ENCODE measurements at places on chromosomes 3 and 15.

DNA sequence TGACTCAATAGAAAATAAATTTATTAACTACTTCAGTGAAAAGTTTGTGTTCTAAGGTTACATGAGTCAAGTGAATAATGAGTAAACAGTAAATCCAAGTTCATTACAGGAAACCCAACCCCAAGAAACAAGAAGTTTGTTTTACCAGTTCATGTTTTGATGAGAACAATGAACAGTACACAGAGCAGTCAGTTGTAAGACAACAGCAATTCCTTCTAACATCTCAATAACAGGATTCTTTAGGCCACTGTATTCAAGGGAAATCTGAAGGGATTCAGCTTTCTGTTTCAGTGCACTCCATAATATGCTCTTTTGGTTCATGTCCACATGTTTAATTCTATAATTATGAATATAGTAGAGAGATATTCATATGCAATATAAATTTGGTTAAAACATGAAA, 18.4 kb downstream of the ATR start:
- peaks cover 72% of the 10 kb centered on the region for H3K36me3 ChIP-seq
- no peaks in the 10 kb centered on the region for H3K27me3 ChIP-seq
- no peak overlapping the region for H3K27ac ChIP-seq
- no peaks in the 10 kb centered on the region for H3K4me1 ChIP-seq
- H3K4me3 ChIP-seq = no peak overlapping the region

DNA sequence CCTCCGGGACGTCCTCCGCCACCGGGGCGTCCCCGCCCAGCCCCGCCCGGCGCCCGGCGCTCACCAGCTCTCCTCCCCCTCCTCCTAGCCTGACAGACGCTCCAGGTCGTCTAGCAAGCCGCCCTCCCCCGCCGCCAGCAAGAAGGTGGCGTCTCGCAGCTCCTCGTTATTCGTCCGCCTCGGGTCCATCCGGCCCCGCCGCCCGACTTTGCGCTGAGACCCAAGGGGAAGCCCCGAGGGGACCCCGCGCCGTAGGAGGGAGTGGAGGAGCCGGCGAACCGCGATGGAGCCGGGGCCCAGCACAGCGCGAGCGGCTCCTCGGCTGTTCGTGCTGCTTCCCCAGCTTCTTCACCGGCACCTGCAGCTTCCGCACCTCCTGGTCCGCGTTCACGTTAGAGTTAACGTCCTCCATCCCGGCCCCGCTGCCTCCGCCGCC, 26.3 kb upstream of the MTHFS start:
- peaks cover 13% of the 10 kb centered on the region for H3K4me1 ChIP-seq
- peak overlapping the region; percentile 93 for H3K4me3 ChIP-seq
- peak; percentile 77 for DNase-seq

- no peaks in the 10 kb centered on the region for H3K36me3 ChIP-seq
- no peak overlapping the region for H3K4me3 ChIP-seq
- H3K27ac ChIP-seq = no peak overlapping the region
Observed at GRCh38 chr15:50210462-50211157, 28.6 kb downstream of the SLC27A2 start.

GRCh38 chr15:72358650-72359171, 17.1 kb downstream of the HEXA start:
- peaks cover 27% of the 10 kb centered on the region for H3K36me3 ChIP-seq
- H3K4me1 ChIP-seq = peaks cover 33% of the 10 kb centered on the region
- H3K4me3 ChIP-seq = no peak overlapping the region

DNA sequence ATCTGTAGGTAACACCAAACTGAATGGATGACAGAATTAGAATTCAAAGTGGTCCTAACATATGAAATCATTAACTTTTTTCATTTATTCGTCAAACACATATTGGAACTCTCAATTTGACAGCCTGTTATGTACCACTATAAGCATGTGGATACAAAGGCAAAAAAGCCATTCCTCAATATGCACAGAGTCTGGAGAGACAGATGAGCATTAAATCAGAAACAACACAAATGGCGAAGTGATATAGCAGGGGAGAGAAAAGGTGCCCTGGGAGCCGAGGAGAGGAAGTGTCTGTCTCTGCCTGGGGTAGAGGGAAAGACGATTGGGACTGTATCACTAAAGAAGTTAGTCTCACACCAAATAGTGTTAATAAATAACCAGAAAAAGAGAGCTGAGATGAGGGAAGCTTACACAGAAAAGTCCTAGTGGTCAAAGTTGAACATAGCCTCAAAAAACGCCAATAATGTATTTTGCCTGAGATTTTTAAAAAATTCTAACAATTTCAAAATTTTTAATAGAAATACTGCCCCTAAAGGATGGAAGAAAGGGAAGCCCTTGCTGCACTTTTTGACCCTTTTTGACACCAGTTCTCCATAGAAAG, 417.5 kb downstream of the TUSC7 start:
- H3K4me1 ChIP-seq = no peaks in the 10 kb centered on the region
- H3K27me3 ChIP-seq = no peaks in the 10 kb centered on the region
- no peak for DNase-seq
- H3K4me3 ChIP-seq = no peak overlapping the region
- no peaks in the 10 kb centered on the region for H3K36me3 ChIP-seq

- H3K27me3 ChIP-seq = no peaks in the 10 kb centered on the region
- peaks cover 2% of the 10 kb centered on the region for H3K4me1 ChIP-seq
- H3K27ac ChIP-seq = no peak overlapping the region
Observed at GRCh38 chr3:157467200-157467599, 30.6 kb downstream of the PTX3 start.

DNA sequence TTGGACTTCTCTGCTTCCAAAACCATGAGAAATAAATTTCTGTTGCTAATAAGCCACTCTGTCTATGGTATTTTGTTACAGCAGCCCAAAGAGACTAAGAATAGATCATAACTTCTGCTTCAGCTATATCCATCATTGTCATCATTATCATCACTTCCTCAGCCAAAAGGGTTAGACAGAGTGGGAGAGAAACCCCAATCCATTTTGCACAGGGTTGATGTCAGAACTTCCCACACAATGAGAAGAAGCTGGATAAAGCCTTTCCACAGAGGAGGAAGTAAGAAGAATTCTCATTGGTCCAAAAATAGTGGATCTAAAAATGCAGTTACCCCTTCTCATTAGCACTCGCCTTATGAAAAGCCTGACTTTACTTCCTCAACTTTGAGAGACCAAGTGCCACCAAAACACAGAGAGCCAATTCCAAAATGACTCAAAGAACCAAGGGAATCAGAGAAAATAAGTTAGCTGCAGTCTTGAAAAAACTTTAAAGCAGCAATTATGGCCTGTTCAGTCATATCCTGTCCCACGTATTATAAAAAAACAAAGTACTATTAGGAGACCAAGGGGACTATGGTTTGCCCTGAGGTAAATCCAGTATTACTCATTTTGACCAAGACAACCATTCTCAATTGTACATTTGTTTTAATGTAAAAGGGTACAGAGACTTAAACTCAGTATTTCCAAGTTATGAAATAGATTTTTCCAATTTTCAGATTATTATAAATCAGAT, 80.2 kb downstream of the WNT5A start:
- no peak overlapping the region for H3K4me3 ChIP-seq
- H3K27ac ChIP-seq = no peak overlapping the region
- H3K27me3 ChIP-seq = peaks cover 2% of the 10 kb centered on the region
- no peaks in the 10 kb centered on the region for H3K36me3 ChIP-seq

DNA sequence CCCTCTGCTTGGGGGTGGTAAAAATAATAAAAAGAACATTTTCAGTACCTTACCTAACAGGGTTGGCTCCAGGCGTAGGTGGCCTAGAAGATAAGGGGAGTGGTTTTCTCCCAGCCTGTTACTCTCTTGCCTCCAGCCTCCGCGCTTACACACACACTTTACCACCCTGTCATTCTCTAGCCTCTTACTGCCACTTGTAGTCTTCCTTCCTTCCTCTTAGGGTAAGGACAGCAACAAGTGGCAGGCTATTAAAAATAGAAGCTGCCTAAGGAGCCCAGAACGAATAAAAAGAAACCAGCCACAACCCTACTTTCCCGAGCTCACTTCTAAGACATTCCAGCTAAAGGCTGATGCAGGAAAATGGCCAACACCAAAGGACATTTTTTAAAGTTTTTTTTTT, 9.6 kb upstream of the LIPH start:
- DNase-seq = no peak
- H3K27me3 ChIP-seq = peaks cover 9% of the 10 kb centered on the region
- H3K27ac ChIP-seq = peak overlapping the region; percentile 48

GRCh38 chr3:155423526-155424322, 130.2 kb upstream of the STRIT1 start:
- no peaks in the 10 kb centered on the region for H3K27me3 ChIP-seq
- no peak for DNase-seq
- no peak overlapping the region for H3K4me3 ChIP-seq
- no peaks in the 10 kb centered on the region for H3K4me1 ChIP-seq

DNA sequence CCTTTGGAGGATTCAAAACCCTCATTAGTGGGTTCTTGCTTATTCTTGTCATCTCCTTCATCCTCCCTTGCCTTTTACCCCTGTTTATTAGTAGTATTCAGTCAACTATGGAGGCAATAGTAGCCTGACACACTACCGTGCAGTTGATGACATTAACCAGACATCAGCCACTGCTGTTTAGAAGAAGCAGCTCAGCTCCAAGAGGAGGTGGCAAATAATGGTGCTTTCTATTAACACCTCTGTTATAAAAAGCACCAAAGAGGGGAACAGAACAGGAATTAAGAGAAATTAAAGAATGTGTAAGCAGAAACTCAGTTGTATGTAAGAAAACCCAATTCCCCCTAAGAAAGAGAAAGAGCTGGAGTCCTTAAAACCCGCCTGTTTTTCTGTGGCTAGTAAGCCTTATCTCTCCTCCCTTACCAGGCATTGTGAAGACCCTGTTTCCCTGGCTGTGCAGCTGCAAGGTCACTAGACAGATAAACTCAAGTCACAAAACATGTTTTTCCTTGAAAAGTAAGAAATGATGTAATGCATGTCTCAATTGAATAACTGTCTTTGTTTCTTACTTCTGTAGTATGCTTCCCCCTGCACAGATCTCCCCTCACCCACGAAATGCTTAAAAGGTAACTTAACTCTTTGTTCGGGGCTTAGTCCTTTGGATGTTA, 21.2 kb downstream of the CCR4 start:
- no peaks in the 10 kb centered on the region for H3K4me1 ChIP-seq
- H3K27me3 ChIP-seq = no peaks in the 10 kb centered on the region
- no peak overlapping the region for H3K27ac ChIP-seq
- no peak overlapping the region for H3K4me3 ChIP-seq
- DNase-seq = no peak
- H3K36me3 ChIP-seq = no peaks in the 10 kb centered on the region

DNA sequence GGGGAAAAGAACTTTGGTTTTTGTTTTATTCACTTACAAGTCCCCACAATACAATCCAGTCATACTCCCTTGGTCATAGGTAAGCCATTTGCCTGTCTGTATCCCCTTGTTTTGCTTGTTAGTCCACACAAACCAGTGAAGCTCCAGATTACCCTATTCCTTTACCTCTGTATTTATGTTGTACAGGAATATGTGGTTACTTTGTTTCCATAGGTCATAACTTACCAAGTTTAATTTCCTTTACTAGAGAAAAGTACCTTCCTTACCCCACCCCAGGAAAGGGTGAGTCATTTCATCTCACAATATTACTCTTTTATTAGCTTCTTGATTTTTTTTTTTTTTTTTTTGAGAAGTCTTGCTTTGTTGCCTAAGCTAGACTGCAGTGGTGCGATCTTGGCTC, 113.4 kb upstream of the LRRFIP2 start:
- peaks cover 32% of the 10 kb centered on the region for H3K36me3 ChIP-seq
- no peak overlapping the region for H3K27ac ChIP-seq
- H3K4me1 ChIP-seq = peaks cover 5% of the 10 kb centered on the region

GRCh38 chr3:87145553-87145952, 81.6 kb upstream of the CHMP2B start:
- H3K4me3 ChIP-seq = no peak overlapping the region
- H3K36me3 ChIP-seq = no peaks in the 10 kb centered on the region
- no peak overlapping the region for H3K27ac ChIP-seq
- no peak for DNase-seq
- no peaks in the 10 kb centered on the region for H3K27me3 ChIP-seq
- H3K4me1 ChIP-seq = no peaks in the 10 kb centered on the region

- no peaks in the 10 kb centered on the region for H3K4me1 ChIP-seq
- no peak for DNase-seq
- H3K4me3 ChIP-seq = no peak overlapping the region
- no peaks in the 10 kb centered on the region for H3K36me3 ChIP-seq
- H3K27ac ChIP-seq = no peak overlapping the region
Observed at GRCh38 chr3:25292036-25292435, 136.0 kb upstream of the RARB start.

GRCh38 chr3:38015485-38015884, 14.0 kb downstream of the PLCD1 start:
- H3K27me3 ChIP-seq = no peaks in the 10 kb centered on the region
- peaks cover 78% of the 10 kb centered on the region for H3K36me3 ChIP-seq
- H3K27ac ChIP-seq = no peak overlapping the region
- no peak overlapping the region for H3K4me3 ChIP-seq
- H3K4me1 ChIP-seq = no peaks in the 10 kb centered on the region
- DNase-seq = no peak

DNA sequence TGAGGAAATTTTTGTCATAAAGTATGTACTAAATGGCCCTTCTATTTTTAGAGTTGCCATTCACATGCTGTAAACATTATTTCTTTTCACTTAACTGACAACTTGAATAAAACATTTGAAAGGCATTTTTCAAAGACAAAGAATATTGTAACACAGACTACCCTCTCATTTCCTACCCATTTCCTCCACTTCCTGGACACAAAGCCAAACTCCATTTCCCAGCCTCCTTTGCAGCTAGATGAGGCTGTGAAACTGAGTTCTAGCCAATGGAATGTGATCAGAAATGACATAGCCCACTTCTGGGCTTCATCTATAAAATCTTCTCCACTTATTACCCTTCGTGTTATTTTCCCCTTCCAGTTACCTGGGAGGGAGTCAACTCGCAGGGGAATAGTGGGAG, 288.9 kb upstream of the DPH6 start:
- no peak overlapping the region for H3K4me3 ChIP-seq
- DNase-seq = no peak
- no peaks in the 10 kb centered on the region for H3K27me3 ChIP-seq
- H3K36me3 ChIP-seq = no peaks in the 10 kb centered on the region
- no peaks in the 10 kb centered on the region for H3K4me1 ChIP-seq
- H3K27ac ChIP-seq = no peak overlapping the region

- no peaks in the 10 kb centered on the region for H3K27me3 ChIP-seq
- H3K27ac ChIP-seq = no peak overlapping the region
- H3K4me1 ChIP-seq = no peaks in the 10 kb centered on the region
- peaks cover 32% of the 10 kb centered on the region for H3K36me3 ChIP-seq
Observed at GRCh38 chr3:128112357-128112968, 11.1 kb downstream of the RUVBL1 start.

GRCh38 chr3:151871639-151872468, 1.6 kb upstream of the SUCNR1 start:
- H3K4me1 ChIP-seq = no peaks in the 10 kb centered on the region
- no peaks in the 10 kb centered on the region for H3K36me3 ChIP-seq
- H3K27me3 ChIP-seq = no peaks in the 10 kb centered on the region
- no peak overlapping the region for H3K4me3 ChIP-seq
- H3K27ac ChIP-seq = no peak overlapping the region

- DNase-seq = no peak
- no peak overlapping the region for H3K4me3 ChIP-seq
- H3K27ac ChIP-seq = no peak overlapping the region
- H3K27me3 ChIP-seq = no peaks in the 10 kb centered on the region
Observed at GRCh38 chr3:140206196-140207040, 271.4 kb downstream of the CLSTN2 start.

Measured in suprapubic skin (tissue), 4 donors.